ENCODE measurements at places on chromosomes 4 and X.

DNA sequence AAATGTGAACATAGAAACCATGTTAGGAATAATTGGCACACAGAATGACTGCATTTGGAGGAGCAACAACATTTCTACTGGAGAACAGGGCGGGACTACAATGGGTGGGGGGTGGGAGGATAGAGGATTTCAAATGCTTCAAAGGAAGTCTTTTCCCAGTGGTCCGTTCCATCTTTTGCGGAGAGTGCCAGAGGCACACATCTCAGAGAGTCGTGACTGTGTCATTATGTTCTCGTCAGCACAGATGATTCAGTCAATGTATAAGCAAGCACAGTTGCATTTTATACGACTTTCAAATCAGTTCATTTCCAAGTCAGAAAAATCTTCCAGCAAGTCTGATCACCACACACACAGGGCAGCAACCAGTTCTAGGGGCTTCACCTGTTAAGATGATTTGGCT lies 22.7 kb upstream of the GPR50 start:
- H3K4me3 ChIP-seq: no peak overlapping the region
- no peak overlapping the region for H3K27ac ChIP-seq
- no peaks in the 10 kb centered on the region for H3K4me1 ChIP-seq
- no peaks in the 10 kb centered on the region for H3K27me3 ChIP-seq
- no peaks in the 10 kb centered on the region for H3K36me3 ChIP-seq

DNA sequence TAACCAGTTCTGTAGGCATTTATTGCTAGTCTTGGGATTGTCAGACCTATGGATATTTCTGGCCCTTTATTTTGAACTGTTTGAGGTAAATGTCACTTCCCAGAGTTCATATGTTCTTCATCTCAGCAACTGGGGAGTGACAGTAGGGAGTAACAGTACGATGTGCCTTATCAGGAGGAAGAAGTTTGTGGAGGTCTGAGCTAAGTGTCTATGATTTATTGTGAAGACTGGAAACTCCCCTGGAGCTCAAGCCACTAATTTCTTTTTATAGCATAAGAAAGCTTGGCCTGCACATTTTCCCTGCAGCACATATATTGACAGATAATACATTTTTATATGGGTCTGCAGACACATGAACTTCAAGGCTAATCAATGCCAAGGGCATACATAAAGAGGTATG lies 383.8 kb downstream of the GRXCR1 start:
- no peak for DNase-seq
- no peaks in the 10 kb centered on the region for H3K27me3 ChIP-seq
- no peak overlapping the region for H3K27ac ChIP-seq
- H3K36me3 ChIP-seq: no peaks in the 10 kb centered on the region
- H3K4me1 ChIP-seq: no peaks in the 10 kb centered on the region
- H3K4me3 ChIP-seq: no peak overlapping the region

GRCh38 chrX:85506871-85507270 lies 127.4 kb upstream of the POF1B start:
- no peak for DNase-seq
- H3K27me3 ChIP-seq: no peaks in the 10 kb centered on the region
- H3K4me1 ChIP-seq: no peaks in the 10 kb centered on the region
- H3K36me3 ChIP-seq: no peaks in the 10 kb centered on the region
- H3K27ac ChIP-seq: no peak overlapping the region
- no peak overlapping the region for H3K4me3 ChIP-seq

GRCh38 chr4:1026115-1026514 lies 14.7 kb downstream of the FGFRL1 start:
- no peaks in the 10 kb centered on the region for H3K27me3 ChIP-seq
- no peak overlapping the region for H3K4me3 ChIP-seq
- H3K4me1 ChIP-seq: peaks cover 8% of the 10 kb centered on the region
- peak; percentile 33 for DNase-seq
- no peaks in the 10 kb centered on the region for H3K36me3 ChIP-seq

DNA sequence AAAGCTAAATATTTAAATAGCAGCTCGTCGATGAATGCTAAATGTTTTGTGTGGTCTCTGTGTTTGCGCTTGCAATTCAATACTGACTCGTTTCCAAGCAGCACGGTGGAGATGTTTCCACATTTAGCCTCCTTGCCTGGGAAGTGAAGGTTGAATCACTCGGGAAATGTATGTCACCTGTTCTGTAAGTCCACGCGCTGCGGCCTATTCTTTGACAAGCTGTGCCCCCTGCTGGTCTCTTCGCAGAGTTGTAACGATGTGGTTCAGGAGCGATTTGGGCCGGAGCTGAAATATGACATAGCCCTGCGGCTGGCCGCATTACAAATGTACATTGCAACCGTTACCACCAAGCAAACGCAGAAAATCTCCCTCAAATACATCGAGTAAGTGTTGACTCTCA lies 89.6 kb upstream of the PRPS2 start:
- no peaks in the 10 kb centered on the region for H3K4me1 ChIP-seq
- peak; percentile 1 for DNase-seq
- H3K4me3 ChIP-seq: no peak overlapping the region
- no peaks in the 10 kb centered on the region for H3K27me3 ChIP-seq
- H3K27ac ChIP-seq: no peak overlapping the region

DNA sequence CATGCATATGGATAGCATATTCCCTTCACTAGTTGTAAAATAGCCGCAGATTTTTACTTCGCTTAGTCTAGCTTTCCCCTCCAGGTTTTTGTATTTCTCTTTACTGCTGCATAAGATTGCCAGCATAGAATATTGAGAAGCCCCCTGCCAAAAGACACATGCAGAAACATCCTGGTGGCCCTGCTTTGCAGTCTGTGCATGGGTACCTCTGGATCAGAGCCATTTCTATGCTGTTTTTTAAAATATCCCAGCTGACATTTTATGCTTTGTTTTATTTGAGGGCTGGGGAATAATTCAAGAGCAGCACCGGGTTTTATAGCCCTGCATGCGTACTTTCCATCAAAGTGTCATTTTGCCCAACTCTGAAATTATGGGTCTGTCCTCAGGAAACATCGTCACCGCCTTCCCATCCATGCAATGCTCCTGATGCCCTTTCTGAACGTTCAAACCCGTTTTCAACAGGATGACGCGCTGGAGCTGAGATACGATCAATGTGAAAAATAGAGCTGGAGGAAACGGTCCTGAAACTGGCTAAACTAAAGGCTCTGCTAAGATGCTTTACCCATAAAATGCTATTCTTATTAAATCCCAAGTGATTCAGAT lies 314.3 kb downstream of the EVC2 start:
- no peaks in the 10 kb centered on the region for H3K36me3 ChIP-seq
- H3K27ac ChIP-seq: no peak overlapping the region
- no peaks in the 10 kb centered on the region for H3K4me1 ChIP-seq

DNA sequence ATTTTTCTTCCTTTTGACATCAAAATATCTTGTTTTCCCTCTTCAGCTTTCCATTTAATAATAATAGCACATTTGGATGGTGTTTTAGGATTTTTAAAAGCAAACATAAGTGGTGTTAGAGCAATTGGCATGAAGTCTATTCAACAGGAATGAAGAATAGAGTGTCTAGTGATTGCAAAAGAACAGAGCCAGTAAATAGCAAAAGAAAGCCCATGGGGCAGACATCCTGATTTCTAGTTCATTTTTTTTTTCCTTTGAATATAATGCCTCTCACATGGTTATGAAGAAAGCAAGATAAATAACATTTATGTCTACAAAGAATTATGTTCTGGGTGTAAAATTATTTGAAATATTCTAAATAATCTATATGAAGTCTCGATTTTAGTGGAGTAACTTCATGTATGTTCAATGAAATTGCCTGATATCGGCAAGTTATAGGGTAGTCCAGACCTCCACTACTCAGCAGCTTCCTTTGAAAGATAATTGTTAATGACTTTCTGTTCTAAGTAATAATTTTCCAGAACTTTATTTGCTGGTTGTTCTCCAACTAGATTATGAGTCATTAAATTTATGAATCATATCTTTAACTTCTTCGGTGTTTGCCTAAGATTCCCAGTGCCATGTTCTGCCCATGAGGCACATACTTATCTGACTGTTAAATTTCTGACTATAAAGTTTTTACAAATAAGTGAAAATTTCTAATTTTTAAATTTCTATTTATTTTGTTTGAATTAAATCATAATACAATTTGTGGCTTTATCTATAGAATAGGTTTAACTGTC lies 587.9 kb downstream of the TLL1 start:
- DNase-seq: no peak
- H3K4me3 ChIP-seq: no peak overlapping the region

DNA sequence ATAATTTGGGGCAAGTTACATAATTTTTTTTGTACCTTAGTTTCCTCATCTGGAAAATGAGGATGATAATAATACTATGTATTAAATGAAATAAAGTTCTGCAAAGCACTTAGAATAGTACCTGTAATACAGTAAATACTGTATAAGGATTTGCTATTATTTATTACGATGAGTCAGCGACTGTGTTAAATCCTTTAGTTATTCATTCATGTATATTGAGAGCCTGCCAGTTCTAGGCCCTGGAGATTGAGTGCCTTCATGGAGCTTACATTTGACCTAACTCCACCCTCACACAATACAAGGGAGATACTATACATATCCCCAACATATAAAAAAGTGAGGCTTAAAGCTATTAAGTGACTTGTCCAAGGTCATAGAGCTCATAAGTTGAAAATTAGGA lies 67.0 kb upstream of the CITED1 start:
- no peaks in the 10 kb centered on the region for H3K27me3 ChIP-seq
- H3K27ac ChIP-seq: no peak overlapping the region
- no peaks in the 10 kb centered on the region for H3K36me3 ChIP-seq
- no peaks in the 10 kb centered on the region for H3K4me1 ChIP-seq
- DNase-seq: no peak

GRCh38 chr4:174041555-174042105 lies 241.8 kb downstream of the FBXO8 start:
- no peaks in the 10 kb centered on the region for H3K27me3 ChIP-seq
- no peaks in the 10 kb centered on the region for H3K36me3 ChIP-seq
- H3K27ac ChIP-seq: no peak overlapping the region
- no peak overlapping the region for H3K4me3 ChIP-seq

GRCh38 chr4:20658456-20658855 lies 41.8 kb upstream of the PACRGL start:
- H3K27me3 ChIP-seq: no peaks in the 10 kb centered on the region
- no peaks in the 10 kb centered on the region for H3K36me3 ChIP-seq
- no peak overlapping the region for H3K4me3 ChIP-seq
- H3K4me1 ChIP-seq: no peaks in the 10 kb centered on the region
- no peak overlapping the region for H3K27ac ChIP-seq

GRCh38 chrX:153190381-153190780 lies 11.3 kb downstream of the MAGEA1 start:
- H3K4me3 ChIP-seq: no peak overlapping the region
- DNase-seq: no peak
- H3K36me3 ChIP-seq: no peaks in the 10 kb centered on the region
- no peak overlapping the region for H3K27ac ChIP-seq

GRCh38 chr4:181350615-181351415 lies 892.4 kb upstream of the TENM3 start:
- DNase-seq: no peak
- no peaks in the 10 kb centered on the region for H3K27me3 ChIP-seq
- H3K36me3 ChIP-seq: no peaks in the 10 kb centered on the region
- no peak overlapping the region for H3K27ac ChIP-seq

DNA sequence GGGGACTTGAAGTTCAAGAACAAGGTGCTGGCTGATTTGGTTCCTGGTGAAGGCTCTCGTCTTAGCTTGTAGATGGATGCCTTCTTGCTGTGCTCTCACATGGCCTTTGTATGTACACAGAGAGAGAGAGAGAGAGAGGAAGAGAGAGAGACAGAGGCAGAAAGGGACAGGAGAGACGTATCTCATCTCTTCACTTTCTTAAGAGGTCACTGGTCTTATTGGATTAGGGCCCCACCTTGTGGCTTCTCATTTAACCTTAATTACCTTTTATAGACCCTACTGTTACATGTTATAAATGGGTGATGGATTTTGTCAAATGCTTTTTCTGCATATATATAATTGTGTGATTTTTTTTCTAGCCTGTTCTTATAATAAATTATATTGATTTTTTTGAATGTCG lies 1444.2 kb downstream of the ADGRL3 start:
- no peaks in the 10 kb centered on the region for H3K36me3 ChIP-seq
- no peak overlapping the region for H3K27ac ChIP-seq
- H3K4me3 ChIP-seq: no peak overlapping the region
- H3K27me3 ChIP-seq: no peaks in the 10 kb centered on the region
- no peaks in the 10 kb centered on the region for H3K4me1 ChIP-seq
- DNase-seq: no peak

DNA sequence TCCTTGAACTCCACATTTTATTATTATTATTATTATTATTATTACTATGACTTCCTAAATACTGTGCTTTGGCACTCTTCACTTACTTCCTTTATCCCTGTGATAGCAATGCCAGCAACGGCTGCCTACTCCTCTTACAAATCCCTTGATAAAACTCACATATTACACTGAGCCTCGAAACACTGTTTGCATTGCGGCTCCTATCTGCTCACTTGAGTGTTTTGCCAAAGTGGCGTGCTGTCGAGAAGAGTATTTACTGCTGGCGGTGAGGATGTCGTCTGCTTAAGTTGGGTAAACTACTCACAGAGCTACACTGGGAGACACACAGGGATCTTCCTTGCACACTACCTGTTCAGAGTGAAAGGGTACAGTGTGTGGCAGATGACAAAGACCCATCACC lies 143.4 kb upstream of the VCX3A start:
- H3K4me3 ChIP-seq: no peak overlapping the region
- no peaks in the 10 kb centered on the region for H3K4me1 ChIP-seq
- no peaks in the 10 kb centered on the region for H3K36me3 ChIP-seq
- no peaks in the 10 kb centered on the region for H3K27me3 ChIP-seq
- H3K27ac ChIP-seq: no peak overlapping the region

DNA sequence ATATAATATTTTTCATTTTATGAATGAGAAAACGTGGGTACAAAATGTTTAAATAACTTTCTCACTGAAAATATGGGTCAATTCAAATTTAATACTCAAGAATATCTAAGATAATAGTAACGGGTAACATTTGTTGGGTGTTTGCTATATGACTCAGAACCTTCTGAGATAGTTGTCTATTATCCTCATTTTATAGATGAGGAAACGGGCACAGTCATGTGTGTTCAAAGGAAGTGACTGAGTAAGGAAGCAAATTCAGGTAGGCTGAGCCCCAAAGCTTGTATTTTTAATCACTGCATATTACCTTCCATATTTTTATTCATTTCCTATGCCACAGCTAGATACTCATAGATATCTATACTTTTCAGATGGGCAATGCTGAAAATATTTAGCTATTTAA lies 12.2 kb upstream of the CAMK2D start:
- no peaks in the 10 kb centered on the region for H3K27me3 ChIP-seq
- H3K27ac ChIP-seq: no peak overlapping the region
- no peak overlapping the region for H3K4me3 ChIP-seq

GRCh38 chr4:42915484-42915883 lies 23.0 kb downstream of the GRXCR1 start:
- no peak overlapping the region for H3K27ac ChIP-seq
- H3K36me3 ChIP-seq: no peaks in the 10 kb centered on the region
- H3K4me3 ChIP-seq: no peak overlapping the region
- no peak for DNase-seq

GRCh38 chr4:108382751-108383150 lies 214.0 kb upstream of the LEF1 start:
- H3K36me3 ChIP-seq: no peaks in the 10 kb centered on the region
- DNase-seq: no peak
- no peak overlapping the region for H3K27ac ChIP-seq

- no peaks in the 10 kb centered on the region for H3K27me3 ChIP-seq
- H3K27ac ChIP-seq: no peak overlapping the region
- no peaks in the 10 kb centered on the region for H3K36me3 ChIP-seq
- no peaks in the 10 kb centered on the region for H3K4me1 ChIP-seq
- peak; percentile 17 for DNase-seq
Measured at GRCh38 chr4:54971474-54971950, 153.9 kb downstream of the KDR start.

GRCh38 chr4:88216395-88216794 lies 58.0 kb upstream of the ABCG2 start:
- no peaks in the 10 kb centered on the region for H3K27me3 ChIP-seq
- no peak overlapping the region for H3K27ac ChIP-seq
- no peak for DNase-seq
- no peak overlapping the region for H3K4me3 ChIP-seq
